ENCODE measurements at places on chromosomes 3 and 15.
A peak's percentile ranks its signal among the peaks of the same experiment; 100 is the strongest.

GRCh38 chr3:190302212-190302867 is 19.9 kb downstream of the CLDN1 start:
- DNase-seq: no peak
- H3K27me3 ChIP-seq: no peaks in the 10 kb centered on the region
- H3K27ac ChIP-seq: no peak overlapping the region
- peaks cover 4% of the 10 kb centered on the region for H3K4me1 ChIP-seq
- no peaks in the 10 kb centered on the region for H3K36me3 ChIP-seq
- H3K4me3 ChIP-seq: no peak overlapping the region

DNA sequence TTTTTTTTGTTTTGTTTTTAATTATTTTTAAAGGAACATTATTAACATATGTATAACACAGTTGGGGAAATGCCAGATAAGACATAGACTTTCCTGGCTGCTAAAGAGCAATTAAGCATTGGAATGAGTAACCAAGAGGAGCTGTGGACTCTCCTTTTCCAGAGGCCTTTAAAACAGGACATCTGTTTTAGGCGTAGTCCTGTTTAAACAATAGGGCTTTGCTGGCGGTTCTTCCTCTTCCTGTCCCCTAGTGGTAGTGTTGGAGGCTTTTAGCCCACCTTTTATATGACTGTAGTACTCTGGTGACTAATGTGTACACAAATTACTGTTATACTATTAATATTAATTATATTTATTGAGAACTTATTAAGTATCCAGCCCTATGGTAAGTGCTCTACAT is 81.9 kb downstream of the PPARG start:
- H3K4me3 ChIP-seq: no peak overlapping the region
- DNase-seq: peak; percentile 27
- no peaks in the 10 kb centered on the region for H3K27me3 ChIP-seq
- no peaks in the 10 kb centered on the region for H3K36me3 ChIP-seq
- peak overlapping the region; percentile 91 for H3K27ac ChIP-seq

DNA sequence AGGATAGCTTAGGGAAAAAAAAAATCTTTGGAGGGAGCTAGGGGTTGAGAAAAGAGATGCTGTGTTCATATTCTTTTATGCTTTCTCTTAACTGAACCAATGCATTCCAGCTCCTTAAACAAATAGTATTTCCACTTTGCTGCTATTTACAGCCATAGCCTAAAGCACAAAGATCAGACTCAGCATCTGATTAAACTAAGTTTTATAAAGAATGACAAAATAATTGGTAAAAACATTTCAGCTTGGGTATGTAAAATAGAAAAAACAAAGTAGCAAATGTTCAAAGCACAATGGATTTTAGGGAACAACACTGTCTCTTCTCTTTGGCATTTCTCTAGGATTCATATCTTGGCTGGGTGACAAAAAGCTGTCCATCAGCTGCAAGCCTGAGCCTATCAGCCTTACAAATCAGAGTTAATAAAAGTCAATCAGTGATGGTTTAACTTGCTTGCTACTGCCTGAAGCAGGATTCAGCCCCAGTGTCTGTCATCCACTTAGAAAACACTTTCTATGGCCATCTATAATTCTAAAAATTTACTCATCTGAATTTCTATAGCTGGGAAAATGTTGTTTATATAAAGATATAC is 232.1 kb upstream of the CDIN1 start:
- H3K27me3 ChIP-seq: no peaks in the 10 kb centered on the region
- H3K4me3 ChIP-seq: no peak overlapping the region
- no peak for DNase-seq
- H3K4me1 ChIP-seq: no peaks in the 10 kb centered on the region
- no peak overlapping the region for H3K27ac ChIP-seq
- H3K36me3 ChIP-seq: no peaks in the 10 kb centered on the region

DNA sequence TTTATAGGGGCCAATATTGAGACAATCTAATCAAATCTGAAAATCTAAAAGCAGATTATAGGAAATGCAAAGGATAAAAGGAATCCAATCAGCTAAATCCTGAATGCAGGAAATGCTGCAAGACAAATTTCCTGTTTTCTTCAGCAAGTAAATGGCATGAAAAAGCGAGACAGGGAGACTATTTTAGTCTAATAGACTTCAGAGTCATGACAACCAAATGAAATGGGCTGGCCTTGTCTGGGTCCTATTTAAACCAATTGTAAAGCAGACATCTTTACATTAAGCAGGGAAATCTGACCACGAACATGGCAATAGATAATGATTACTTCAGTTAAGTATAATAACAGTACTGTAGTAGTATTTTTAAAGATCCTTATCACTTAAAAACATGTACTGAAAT is 2.1 kb downstream of the DBR1 start:
- no peak for DNase-seq
- peaks cover 6% of the 10 kb centered on the region for H3K27me3 ChIP-seq

DNA sequence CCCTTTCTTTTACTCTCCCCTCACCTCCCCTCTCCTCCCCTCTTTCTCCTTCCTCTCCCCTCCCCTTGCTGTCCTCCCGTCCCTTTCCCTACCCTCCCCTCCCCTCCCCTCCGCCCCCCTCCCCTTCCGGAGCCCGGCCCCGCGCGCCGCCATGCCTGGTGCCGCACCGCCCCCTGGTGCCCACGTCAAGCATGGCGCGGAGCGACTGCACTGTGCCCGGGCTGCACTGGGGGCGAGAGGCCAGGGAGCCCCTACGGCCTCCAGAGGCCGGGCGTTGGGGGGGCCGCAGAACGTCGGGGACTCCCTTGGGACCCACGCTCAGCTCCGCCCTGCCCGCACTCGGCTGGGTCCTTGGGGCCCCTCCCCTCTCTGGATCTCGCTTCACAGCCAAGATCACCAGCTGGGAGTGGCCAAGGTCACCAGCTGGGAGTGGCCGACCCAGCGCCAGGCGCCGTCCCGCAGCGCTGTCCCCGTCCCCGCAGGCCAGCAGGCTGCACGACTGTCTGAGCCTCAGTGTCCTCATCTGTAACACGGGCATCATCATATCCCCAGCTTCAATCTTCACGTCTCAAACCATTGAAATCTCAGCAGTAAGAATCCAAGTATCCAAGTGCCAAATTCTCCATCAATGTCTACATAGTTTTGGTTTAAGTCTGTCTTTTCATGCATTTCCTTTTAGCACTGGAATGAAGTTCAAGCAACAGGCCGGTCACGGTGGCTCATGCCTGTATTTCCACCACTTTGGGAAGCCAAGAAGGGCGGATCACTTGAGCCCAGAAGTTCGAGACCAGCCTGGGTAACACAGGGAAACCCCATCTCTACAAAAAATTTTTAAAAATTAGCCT is 42.5 kb downstream of the TPRA1 start:
- peak; percentile 89 for DNase-seq
- H3K27ac ChIP-seq: no peak overlapping the region
- peaks cover 4% of the 10 kb centered on the region for H3K36me3 ChIP-seq
- H3K4me3 ChIP-seq: peak overlapping the region; percentile 77

Data from endothelial cell (in vitro differentiated cells).